ENCODE measurements at places on chromosomes 11 and 22.

DNA sequence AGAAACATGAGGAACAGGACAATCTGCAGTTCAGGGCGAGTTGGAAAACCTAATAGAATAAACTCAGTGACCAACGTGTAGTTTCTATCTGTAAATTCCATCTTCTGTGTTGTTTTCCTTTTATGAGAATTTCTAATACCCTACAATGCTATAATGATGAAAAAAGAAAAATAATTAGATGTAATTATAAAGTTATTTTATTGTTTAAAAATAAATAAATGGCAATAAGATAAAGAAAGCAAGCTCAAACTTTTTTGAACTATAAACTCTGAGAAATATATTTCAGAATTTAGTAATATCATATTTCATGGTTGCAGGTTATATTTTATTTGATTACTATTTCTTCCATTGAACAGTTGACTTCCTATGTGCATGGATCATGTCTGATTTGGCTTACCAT lies at the start of gene OR5I1:
TSS of gene OR5I1 (minus strand) at position 101 of the 400 bp plus-strand sequence. CDS start at position 101, 0 bp downstream.
- H3K4me1 ChIP-seq, result no peaks in the 10 kb centered on the region
- no peak within 1 kb of the TSS for H3K27ac ChIP-seq
- no peaks in the 10 kb centered on the region for H3K27me3 ChIP-seq
- no peak for ATAC-seq
- H3K4me3 ChIP-seq, result no peak within 1 kb of the TSS

GRCh38 chr11:1163911-1164735 lies 6.4 kb downstream of the MUC5AC start:
- H3K36me3 ChIP-seq, result no peaks in the 10 kb centered on the region
- H3K27me3 ChIP-seq, result no peaks in the 10 kb centered on the region
- no peak for ATAC-seq
- H3K4me1 ChIP-seq, result no peaks in the 10 kb centered on the region

GRCh38 chr22:26822313-26822712 lies 164.9 kb downstream of the MIAT start:
- H3K4me1 ChIP-seq, result no peaks in the 10 kb centered on the region
- H3K36me3 ChIP-seq, result no peaks in the 10 kb centered on the region
- no peak for ATAC-seq
- H3K4me3 ChIP-seq, result no peak overlapping the region
- no peak overlapping the region for H3K27ac ChIP-seq

DNA sequence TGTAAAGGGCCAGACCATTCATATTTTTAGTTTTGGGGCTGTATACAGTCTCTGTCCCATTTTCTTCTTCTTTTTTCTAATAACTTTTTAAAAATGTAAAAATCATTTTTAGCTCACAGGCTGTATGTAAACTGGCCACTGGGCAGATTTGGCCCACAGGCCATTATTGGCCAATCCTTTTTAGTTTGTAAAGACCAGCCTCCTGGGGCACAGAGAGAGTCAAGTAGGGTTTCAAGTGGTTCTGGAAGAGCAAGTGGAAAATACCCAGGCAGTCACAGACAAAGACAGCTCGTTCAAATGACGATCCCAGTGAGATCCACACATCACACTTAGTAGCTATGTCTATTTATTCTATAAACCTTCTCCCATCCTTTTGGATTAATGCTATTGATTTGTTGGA lies 150.2 kb upstream of the ARHGAP20 start:
- no peak for ATAC-seq
- peaks cover 11% of the 10 kb centered on the region for H3K27me3 ChIP-seq
- H3K27ac ChIP-seq, result no peak overlapping the region
- H3K4me1 ChIP-seq, result no peaks in the 10 kb centered on the region
- no peaks in the 10 kb centered on the region for H3K36me3 ChIP-seq

DNA sequence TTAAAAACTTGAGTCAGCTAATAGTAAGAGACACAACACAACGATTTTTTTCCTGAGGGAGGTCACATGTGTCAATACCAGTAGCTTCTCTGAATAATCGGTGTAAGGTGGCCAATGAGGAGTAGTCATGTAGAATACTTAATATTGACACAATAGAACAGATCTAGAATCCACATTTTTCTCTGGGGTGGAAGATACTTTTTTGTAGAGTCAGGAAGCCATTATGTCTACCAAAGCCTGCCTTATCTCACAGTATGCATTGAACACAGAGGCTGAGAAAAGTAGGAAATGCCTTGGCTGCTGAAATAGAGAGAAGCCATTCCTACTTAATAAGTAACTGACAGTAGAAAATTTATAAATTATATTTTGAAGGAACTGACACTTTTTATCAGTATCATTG lies 725.0 kb downstream of the METTL15 start:
- no peaks in the 10 kb centered on the region for H3K4me1 ChIP-seq
- ATAC-seq, result no peak
- H3K27me3 ChIP-seq, result no peaks in the 10 kb centered on the region

DNA sequence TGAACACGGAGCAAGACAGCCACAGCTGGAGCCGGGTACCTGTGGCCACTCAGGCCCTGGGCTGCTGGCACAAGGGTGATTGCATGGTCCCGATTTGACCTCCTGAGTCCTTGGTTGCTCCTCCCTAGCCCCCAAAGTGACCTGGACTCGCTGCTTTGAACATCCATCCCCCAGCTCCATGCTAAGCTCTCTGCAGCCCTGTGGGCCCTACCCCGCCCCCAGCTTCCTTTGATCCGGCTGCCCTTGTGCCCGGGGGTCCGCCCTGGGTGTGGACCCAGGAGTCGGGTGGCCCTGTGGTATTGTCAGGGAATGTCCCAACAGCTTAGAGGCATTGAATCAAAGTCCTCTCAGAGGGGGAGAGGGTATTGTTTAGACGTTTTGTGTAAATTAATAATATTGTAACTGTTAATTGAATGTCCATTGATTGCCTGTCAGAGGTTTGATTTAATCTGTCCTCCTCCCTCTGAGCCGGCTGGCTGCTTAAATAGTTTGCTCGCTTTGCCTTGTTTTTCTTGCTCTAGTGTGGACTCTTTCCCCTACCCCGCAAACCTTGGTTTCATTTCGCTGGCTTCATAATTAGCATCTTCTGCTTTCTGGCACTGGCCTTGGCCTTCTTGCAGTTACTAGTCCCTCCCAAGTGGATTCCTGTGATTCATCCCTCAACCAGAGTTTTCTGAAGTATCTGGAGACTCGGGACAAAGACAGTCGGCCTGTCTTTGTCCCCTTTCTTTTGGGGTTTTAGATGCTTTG lies 20.7 kb downstream of the GRIK4 start:
- no peak overlapping the region for H3K27ac ChIP-seq
- no peak overlapping the region for H3K4me3 ChIP-seq
- peaks cover 48% of the 10 kb centered on the region for H3K27me3 ChIP-seq
- ATAC-seq, result no peak
- H3K36me3 ChIP-seq, result no peaks in the 10 kb centered on the region
- H3K4me1 ChIP-seq, result no peaks in the 10 kb centered on the region

DNA sequence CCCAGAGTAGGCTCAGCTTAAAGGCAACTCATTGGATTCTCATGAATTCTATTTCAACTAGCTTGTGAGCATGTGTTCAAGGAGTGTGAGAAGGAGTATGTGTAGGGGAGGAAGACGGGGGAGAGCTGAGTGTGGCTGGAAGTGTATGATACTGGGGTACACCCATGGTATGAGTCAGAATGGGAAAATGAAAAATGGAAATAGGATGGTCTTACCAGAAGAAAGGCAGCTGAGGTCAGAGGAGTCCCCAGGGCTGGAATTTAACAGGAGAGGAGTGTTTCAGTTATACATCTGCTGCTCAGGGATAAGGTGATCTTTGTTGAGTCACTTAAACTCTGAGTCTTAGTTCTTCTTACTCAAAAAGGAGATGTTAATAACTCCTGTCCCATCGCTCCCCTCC lies 6.7 kb upstream of the ADAMTS15 start:
- H3K36me3 ChIP-seq, result no peaks in the 10 kb centered on the region
- peaks cover 10% of the 10 kb centered on the region for H3K4me1 ChIP-seq
- no peak overlapping the region for H3K4me3 ChIP-seq
- H3K27me3 ChIP-seq, result peaks cover 19% of the 10 kb centered on the region
- no peak overlapping the region for H3K27ac ChIP-seq

- H3K4me1 ChIP-seq, result no peaks in the 10 kb centered on the region
- no peak for ATAC-seq
- no peaks in the 10 kb centered on the region for H3K27me3 ChIP-seq
Observed at GRCh38 chr11:37755521-37755920, 1157.5 kb upstream of the RAG2 start.

GRCh38 chr22:41459431-41459830 lies 9.1 kb downstream of the PHF5A start:
- no peak overlapping the region for H3K4me3 ChIP-seq
- H3K4me1 ChIP-seq, result no peaks in the 10 kb centered on the region
- H3K27me3 ChIP-seq, result no peaks in the 10 kb centered on the region
- H3K27ac ChIP-seq, result no peak overlapping the region
- H3K36me3 ChIP-seq, result peaks cover 66% of the 10 kb centered on the region

DNA sequence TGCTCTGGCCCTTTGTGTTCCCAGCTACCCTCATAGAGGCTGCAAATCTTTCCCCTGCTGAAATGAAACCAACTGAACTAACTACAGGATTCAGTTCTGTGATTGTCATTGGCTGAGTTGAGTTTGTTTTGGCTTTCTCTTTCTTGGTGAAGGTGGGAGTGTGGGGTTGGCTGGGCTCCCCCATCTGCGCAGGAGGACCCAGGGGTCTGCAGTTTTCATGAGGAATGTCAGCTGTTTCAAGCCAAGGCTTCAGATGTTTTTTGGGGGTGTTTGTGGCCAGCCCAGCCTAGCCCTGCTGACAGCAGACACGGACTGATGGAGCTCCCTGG lies 34.0 kb downstream of the LRP5 start:
- no peaks in the 10 kb centered on the region for H3K4me1 ChIP-seq
- no peak overlapping the region for H3K4me3 ChIP-seq
- H3K27me3 ChIP-seq, result no peaks in the 10 kb centered on the region
- ATAC-seq, result no peak
